Smooth muscle cell of the pulmonary artery (primary cell): ENCODE measurements at places on chromosomes 7 and 10. TPM values are rescaled to one million over a fixed set of nuclear protein-coding genes. Genes with fewer than 3 reads are reported as not detected.

The MGAM2 gene
- total RNA-seq = not detected in 2 replicates

The GLRX3 gene
- 47.7 and 55.7 TPM in 2 replicates for total RNA-seq

The SPDYE6 gene
- total RNA-seq = not detected in 2 replicates

The DRGX gene
- total RNA-seq = not detected in 2 replicates

The C10orf105 gene
- under 0.01 TPM in 1 of 2 replicates, not detected in the other for total RNA-seq

The RNLS gene
- 9.3 and 15.6 TPM in 2 replicates for total RNA-seq

The ORC5 gene
- total RNA-seq = 51.7 and 72.7 TPM in 2 replicates

The WIPF3 gene
- 0.07 TPM in 2 replicates for total RNA-seq

The FXYD4 gene
- total RNA-seq = not detected in 2 replicates

The ACBD7 gene
- total RNA-seq = 0.83 and 2.9 TPM in 2 replicates

The ELFN1 gene
- total RNA-seq = 0.07 TPM in 1 of 2 replicates, not detected in the other

The GRM3 gene
- total RNA-seq = not detected in 2 replicates

The ACTR3C gene
- total RNA-seq = 0.13 and 0.63 TPM in 2 replicates

The GIMAP4 gene
- total RNA-seq = 0.13 and 0.33 TPM in 2 replicates

The DENND2A gene
- total RNA-seq = 4.8 and 7.9 TPM in 2 replicates

The NOLC1 gene
- total RNA-seq = 20.2 and 28.0 TPM in 2 replicates

The AASS gene
- 34.3 and 43.3 TPM in 2 replicates for total RNA-seq
